ENCODE measurements at places on chromosomes 7 and 10.

GRCh38 chr10:26839966-26840627 lies 20.7 kb downstream of the ABI1 start:
- no peak for DNase-seq

- no peak for DNase-seq
Measured at GRCh38 chr7:70189776-70190175, 591.5 kb downstream of the AUTS2 start.

DNA sequence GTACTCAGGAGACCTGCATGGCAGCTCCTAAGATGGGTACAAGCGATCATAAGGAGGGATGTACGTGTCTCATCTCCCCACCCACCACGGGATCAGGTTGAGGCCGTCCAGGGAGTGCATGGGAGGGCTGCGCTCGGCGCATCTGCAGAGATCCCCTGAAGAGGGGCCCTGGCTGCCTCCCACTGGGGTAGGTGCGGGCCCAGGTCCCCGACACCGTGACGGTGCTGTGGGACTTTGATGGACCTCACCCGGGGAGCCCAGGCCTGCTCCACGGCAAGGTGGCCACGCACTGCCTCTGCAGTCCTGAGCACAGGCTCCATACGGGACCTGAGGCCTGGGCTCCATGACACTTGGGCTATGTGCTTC lies 12.7 kb downstream of the GET4 start:
- DNase-seq: no peak

GRCh38 chr7:19526639-19527038 lies 182.2 kb downstream of the POLR1F start:
- DNase-seq: no peak

DNA sequence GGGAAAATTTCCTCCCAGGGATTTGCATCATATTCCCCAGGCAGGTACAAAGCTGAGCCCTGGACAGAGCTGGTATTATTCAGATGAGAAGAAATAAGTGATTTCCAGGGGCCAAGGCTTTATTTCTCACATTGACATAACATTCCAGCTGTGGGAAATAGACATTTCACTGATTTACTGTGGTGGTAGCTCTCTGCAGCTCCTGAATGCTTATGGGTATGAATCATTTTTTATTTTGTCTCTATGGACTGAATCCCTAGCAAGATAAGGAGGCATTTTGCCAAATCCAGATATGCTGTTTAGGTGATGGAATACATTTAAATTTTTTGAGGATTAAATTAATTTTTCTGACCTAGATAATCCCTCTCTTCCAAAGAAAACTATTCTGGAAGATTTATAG lies 97.9 kb downstream of the MTPN start:
- no peak for DNase-seq

GRCh38 chr7:72437061-72437585 lies 25.0 kb upstream of the CALN1 start:
- DNase-seq: no peak

GRCh38 chr10:84097787-84098353 lies 41.4 kb upstream of the GHITM start:
- DNase-seq: no peak

- no peak for DNase-seq
Measured at GRCh38 chr7:27901028-27901760, 161.2 kb downstream of the TAX1BP1 start.

DNA sequence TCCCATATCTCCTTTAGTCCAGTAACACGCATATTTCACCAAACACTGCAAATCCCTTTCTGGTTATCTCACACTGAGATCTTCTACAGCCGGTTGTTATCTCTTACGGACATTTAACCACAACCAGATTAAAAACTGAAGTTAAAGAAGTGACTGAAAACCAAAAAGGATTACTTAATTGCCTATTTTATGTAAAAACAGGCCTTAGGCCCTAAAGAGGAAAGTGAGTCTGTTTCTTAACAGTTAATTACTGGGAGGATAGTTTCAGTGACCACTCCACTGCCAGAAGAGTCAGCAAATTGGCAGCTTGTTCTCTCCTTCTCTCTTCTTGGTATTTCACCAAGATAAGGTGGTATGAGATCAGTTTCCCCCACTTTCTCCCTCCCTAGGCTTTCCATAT lies 161.9 kb upstream of the MEOX2 start:
- no peak for DNase-seq

DNA sequence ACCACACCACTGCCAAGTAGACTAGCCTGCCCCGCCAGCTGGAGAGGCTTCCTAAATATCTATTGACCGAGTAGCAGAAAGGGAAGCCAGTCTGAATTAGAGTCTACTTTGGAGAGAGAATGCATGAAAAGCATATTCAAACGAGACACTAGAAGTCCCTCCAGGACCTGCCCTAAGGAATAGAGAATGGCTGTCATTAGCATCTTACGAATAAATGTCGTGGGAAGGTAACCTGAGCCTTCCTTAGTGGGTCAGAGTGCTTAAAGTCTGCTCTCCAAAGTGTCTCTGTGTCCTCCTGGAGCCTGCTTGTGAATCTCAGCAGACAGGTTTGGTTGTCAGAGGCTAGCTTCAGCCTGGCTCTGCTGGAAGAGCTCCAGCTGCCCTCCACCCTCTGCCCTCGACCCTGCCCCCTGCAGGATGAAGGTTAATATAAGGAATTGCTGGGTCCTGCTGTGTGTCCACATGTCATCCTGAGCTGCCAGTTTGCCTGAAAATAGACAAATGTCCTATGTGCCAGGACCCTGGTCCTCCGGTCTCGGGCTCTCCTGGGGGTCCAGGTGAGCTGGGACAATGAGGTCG lies 33.4 kb downstream of the FAM241B start:
- no peak for DNase-seq

DNA sequence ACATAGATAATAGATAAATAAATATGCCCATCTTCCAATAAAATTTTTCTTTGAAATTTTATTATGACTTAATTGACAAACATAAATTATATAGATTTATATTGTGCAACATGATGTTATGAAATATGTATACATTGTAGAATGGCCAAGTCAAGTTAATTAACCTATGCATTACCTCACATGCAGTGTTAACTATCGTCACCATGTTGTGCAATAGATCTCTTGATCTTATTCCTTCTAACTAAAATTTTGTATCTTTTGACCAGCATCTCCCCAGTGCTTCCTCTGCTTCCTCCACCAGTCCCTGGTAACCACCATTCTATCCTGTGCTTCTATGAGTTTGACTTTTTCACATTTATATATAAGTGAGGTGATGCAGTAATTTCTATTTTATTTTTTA lies 259.6 kb downstream of the SUGCT start:
- no peak for DNase-seq

DNA sequence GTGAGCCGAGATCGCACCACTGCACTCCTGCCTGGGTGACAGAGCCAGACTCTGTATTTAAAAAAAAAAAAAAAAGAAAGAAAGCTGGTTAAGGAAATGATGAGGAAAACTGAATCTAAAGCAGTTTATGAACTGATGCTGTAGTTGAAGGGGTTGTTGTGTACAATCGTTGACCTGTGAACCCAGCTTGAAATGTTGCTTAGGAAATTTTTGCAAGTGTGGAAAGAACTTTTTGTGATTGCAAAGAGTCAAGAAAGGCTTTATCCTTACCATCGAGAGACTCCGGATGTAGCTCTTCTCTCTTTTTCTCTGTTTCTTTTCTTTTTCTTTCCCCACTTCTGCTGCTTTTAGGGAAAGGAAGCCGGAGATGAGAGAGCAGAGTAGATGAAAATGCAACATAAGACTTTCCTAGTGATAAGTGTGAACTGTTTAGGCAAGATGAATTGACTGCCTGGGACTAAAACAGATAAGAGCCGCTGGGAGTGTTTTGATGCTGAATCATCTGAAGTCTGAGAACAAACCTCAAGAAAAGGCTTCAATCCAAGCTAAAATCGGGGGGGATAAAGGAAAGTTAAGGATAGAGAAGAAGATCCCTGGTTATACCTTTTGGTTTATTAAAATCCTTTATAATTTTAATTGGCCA lies 69.0 kb downstream of the TAF3 start:
- DNase-seq: no peak

DNA sequence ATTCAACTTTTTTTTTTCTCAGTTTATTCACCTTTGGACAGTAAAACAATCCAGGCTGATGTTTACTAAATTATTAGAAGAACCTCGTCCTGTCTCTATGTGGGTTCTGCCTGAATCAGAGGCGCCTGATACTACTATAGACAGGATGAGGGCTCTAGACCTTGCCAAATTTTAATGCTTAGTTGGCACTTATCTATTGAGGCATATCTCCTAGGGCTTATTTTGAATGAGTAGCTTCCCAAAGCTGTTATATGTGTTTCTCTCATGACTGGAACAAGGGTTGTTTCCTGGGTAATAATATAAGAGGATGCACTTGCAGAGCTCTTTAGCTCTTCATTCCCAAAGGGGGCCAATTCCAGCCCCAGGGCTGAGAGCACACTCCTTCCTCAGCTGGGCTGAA lies 23.6 kb downstream of the HECW1 start:
- DNase-seq: no peak

- no peak for DNase-seq
Measured at GRCh38 chr7:95525503-95525902, 39.8 kb downstream of the ASB4 start.

GRCh38 chr7:10939237-10939910 lies 34.3 kb upstream of the PHF14 start:
- DNase-seq: no peak

GRCh38 chr7:75711656-75712514 lies 26.9 kb downstream of the HIP1 start:
- no peak for DNase-seq

DNA sequence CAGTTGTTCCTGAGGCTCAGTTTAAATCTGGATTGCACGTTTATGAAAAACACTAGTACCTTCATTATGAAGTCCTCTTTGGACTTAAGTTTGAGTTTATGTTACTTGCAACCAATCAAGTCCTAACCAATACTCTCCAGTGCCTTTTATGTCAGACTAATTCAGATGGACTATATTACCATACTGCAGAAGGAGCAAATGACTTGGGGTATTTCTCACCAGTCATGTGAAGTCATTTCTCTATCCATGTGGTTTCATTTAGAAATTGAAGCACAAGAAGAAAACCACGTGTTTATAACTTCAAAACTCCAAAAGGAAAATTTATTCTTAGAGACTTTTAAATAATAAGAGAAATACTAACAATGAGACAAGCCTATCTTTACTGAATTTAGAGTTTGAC lies 201.6 kb downstream of the MBL2 start:
- DNase-seq: no peak

GRCh38 chr10:3926675-3927525 lies 141.9 kb upstream of the KLF6 start:
- DNase-seq: no peak
